ENCODE measurements at places on chromosomes 2 and 18.

- no peak for DNase-seq
Observed at GRCh38 chr2:229701062-229701461, 13.3 kb downstream of the DNER start.

DNA sequence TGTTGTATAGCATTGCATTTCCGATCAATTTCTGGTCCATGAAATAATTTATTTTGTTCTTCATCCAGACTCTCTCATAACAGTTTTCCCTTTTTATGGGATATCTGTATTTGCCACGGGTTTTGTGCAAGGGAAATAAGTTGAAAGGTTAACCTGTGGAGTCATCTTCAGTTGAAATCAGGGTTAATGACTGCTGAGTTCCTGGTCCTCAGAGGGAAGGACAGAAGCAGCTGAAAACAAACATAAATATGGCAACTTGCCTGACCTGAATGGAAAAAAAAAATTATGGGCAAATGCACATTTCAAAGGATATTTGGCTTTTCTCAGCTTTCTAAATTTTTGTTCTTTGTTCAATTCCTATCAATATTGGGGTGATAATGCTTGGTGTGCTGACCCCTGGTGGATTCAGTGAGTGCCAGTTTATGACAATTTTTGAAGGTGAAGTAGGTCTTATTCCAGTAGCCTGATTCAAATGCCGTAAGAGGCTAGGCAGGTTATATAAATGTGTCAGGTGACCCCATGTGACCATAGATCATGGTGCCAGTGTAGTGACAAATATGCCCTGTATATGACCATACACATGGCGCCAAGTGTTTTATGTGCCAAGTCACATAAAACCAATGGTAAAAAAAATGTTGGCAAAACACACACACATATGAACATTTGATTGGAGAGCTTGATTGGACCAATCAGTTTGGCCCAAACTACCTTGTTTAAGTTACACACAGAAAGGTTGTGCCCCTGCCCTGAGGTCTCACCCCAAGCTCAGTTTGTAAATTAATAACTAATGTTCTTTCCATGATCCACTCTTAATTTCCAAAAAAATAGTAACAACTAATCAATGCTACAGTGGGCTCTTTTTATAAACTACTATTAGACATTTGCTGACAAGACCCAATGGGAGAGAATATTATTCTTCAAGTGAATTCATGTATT, 47.6 kb upstream of the FAM124B start:
- peak; percentile 8 for DNase-seq

DNA sequence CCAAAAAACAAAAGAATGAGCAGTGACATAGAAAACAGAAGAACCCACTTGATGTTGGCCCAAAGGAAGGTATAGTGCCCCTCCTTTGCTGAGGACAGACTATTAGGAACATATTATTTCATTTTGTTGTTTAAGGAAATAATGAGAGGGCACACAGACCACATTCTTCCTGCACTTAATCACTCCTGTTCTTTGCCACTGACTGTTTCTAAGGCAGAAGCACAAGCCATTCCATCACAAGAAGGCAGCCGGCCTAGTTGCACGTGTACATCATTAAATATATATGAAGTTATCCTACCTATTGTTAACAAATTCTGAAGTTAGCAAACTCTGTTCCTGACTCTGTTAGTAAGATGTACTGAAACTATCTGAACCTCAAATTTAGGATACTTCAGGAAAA, 110.0 kb downstream of the LNPK start:
- no peak for DNase-seq

- no peak for DNase-seq
Observed at GRCh38 chr2:241821460-241822263, 12.7 kb downstream of the NEU4 start.

DNA sequence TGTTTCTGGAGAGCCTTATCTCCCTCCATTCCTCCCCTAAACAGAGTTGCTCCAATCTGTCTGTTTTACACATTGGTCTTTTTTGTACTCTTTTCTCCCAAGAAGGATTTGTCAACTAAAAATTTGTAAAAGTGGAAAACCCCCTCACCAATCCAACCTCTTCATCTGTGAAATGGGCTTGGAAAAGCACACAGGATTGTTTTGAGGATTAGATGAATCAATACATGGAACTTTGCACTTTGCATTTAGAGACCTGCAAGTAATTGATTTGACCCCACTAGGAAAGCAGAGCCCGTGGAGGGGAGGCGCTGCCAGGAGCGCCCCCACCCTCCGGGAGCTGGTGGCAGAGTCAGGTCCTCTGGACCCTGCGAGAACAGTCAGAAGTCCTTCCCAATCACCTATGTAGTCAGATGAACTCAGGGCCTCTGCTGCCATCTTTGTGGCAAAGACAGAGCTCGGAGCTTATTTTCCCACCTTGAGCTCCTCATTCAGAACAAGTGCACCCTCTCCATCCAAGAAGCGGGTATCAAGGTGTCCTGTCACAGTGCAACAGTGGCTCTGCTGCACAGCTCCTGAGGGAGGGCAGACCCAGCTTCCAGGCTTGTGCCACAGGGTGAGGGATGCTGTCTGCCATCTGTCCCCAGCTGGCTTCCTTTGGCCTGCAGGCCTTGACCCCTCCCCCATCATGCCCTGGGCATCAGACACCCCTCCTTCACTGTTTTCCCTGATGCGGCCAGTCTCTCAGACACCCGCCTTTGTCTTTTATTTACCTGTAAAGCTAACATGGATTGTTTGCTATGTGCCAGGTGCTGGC, 1.7 kb upstream of the TMEM185B start:
- no peak for DNase-seq

DNA sequence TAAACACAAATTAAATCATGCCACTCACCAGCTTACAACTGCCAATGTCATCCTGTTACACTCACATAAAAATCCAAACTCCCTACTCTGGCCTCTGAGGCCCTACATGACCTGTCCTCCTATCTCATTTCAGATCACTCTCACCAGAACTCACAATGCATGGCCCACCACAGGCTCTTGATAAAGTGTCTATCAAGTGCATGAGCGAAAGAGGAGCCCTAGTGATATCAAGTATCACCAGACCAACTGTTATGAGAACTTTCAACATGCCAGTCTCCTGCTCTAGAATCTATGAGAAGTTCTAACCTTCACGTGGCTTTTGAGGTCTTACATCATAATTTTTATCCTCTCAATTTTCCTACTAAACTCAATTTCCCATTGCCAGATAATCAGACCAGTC, 76.4 kb upstream of the CD226 start:
- DNase-seq = no peak

GRCh38 chr2:69013840-69014821, 1.2 kb downstream of the ANTXR1 start:
- DNase-seq = peak; percentile 55

GRCh38 chr2:234373060-234373459, 123.8 kb downstream of the ARL4C start:
- DNase-seq = no peak

GRCh38 chr2:86788165-86788564, 2.5 kb downstream of the CD8A start:
- DNase-seq = no peak

- DNase-seq = peak; percentile 75
Observed at GRCh38 chr2:102040229-102040628, 48.5 kb downstream of the IL1R2 start.

DNA sequence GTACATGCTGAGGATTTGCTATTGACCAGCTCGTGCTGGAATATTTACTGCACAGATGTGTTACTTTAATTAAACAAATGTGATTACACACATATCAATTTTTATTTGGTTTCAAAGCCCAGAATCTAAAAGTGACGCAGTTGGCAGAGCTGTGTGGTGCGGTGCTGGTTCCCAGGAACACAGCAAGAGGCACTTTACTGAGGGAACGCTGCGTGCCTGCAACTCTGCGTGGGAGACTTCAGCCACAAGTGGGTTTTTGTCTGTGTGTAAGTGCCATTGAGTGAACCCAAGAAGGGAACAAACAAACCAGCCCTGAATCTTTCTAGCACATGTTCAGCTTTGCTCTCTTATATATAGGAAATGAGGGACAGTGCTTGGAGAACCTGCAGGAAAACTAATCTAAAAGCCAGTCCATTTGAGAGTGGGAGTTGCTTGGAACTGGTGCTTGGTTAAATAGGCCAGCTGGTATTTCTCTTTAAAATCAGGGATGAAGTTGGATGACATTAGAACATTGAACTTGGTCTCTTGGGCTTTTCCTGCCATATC, 196.6 kb upstream of the CELF4 start:
- no peak for DNase-seq

- DNase-seq = peak; percentile 48
Observed at GRCh38 chr2:137865954-137866540, 98.2 kb upstream of the HNMT start.

GRCh38 chr18:52536039-52536438, 196.0 kb downstream of the DCC start:
- no peak for DNase-seq

GRCh38 chr18:29962579-29962978, 1080.0 kb downstream of the DSC3 start:
- peak; percentile 4 for DNase-seq

DNA sequence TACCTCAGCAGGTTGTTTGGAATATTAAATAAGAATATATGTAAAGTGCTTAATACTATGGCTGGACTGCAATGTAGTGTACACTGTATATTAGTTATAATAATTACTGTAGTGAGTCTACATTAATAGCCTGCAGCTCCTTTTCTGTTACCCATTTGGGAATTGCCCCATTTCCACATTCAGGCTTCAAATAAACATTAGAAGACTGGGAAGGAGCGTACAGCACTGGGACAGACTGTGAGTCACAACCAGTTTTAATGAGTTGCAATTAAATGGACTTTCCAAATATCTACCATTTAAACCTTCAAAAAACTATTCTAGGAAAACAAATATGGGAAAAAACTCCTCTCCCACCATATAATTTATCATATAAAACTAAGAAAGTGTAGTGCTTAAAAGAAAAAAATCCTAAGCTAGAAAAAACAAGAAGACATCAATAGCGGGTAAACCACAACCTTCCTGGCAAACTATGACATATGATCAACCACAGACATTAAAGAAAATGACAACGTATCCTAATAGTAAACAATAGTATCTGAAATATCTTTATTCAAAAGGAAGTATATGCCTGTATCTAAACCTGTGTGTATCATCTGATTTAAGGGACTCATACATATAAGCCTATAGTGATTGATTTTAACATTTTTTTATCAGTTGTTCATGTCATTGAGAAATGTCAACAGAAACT, 86.1 kb downstream of the TRIP12 start:
- DNase-seq = peak; percentile 65

- DNase-seq = peak; percentile 68
Observed at GRCh38 chr2:84970868-84971509, at the start of gene KCMF1. Gene KCMF1 (plus strand): TSS chr2:84971161. CDS start chr2:84971452, 291 bp downstream.

- no peak for DNase-seq
Observed at GRCh38 chr2:95030496-95030895, 5.0 kb downstream of the MAL start.

DNA sequence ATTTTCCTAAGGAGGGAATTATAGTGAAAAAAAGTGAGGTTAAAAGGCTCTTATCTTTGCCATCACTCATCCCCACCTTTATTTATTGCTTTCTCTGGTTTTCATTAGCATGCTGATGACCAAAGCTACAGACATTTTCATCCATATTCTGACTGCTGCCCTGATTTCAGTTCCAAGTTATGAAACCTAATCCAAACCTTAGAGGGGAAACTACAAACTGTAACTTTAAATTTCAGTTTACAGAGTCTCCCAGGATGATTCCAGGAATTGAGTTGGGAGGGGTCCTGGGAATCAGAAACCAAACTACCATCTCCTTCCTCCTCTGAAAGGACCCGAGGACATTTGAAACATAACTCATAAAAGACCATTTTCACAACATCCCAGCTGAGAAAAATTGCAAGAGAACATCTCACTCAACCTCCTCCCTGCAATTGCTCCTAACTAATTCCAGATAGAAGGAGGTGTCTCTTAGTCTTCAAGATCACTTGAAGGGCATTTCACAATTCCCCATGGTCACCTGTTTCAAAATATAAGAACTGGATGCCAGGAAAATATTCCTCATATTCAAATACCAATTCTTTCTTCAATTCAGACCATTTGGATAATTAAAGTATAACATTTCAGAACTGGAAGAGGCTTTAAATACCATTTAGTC, 520.6 kb downstream of the TNS1 start:
- no peak for DNase-seq

DNA sequence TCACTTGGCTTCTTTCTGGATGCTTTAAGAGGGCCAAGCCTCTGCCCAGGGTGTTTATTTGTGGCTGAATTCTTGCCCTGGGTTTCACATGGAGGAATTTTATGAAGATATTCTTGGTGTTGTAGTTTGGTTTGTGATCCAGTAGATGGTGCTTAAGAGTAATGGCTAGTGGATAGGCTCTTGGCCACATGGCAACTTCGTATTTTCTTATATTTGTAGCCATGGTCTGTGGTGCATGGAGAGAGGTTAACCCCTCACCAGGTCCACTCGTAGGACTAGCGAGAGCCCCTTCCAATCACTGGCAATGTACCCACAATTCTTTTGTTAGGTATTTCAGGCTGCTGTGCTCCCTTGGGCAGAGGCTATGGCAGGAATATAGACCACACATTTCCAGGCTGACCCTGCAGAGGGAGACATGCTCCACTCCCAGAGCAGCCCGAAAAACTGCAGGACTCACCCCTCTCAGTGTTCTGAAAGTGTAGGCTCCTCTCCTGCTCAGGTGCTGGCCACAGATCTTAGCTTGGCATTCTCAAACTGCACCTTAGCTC, 582.1 kb upstream of the SETBP1 start:
- peak; percentile 39 for DNase-seq

DNA sequence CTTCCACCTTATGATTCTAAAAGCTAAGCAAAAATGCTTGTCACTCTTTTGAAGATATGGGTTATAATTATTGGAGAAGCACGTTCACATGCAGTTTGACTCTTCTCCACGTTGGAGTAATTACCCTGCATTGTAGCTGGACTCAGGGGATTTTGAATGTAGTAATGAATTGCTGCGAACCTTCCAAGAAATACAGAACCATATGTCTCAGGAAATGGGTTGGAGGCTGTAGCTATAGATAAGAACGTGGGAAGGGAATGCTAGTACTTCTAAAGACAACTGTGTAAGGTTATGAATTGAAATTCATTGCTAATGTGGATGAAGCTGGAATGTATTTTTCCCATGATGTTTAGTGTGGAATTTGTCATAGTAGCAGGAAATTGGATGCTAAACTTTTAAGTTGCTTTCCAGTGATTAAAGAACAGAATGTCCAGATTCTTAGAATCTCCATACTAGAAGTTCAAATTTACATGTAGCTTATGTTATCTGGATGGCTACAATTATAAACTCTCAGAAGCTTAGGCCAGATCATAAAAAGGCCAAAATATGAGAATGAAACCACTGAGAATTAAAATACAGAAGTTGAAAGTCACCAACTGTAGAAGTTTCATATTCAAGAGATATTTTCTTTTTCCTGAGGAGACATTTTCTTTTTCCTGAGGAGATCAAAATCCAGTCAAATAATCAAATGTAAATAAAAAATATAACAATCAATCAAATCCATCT, 27.3 kb upstream of the SPOPL start:
- DNase-seq = no peak

GRCh38 chr2:221517696-221518151, 54.4 kb downstream of the EPHA4 start:
- peak; percentile 16 for DNase-seq

GRCh38 chr2:181682795-181683517, 2.6 kb upstream of the NEUROD1 start:
- DNase-seq = no peak

- no peak for DNase-seq
Observed at GRCh38 chr2:75870133-75870532, 159.4 kb upstream of the GCFC2 start.
